MCF 10A (cell line): ENCODE measurements at places on chromosomes 12 and 14. TPM values are rescaled to one million over a fixed set of nuclear protein-coding genes. Genes with fewer than 3 reads are reported as not detected.

GRCh38 chr14:39005044-39005880, 97.8 kb downstream of the SEC23A start:
- no peaks in the 10 kb centered on the region for H3K4me1 ChIP-seq
- no peaks in the 10 kb centered on the region for H3K36me3 ChIP-seq
- no peak overlapping the region for H3K27ac ChIP-seq
- DNase-seq: no peak
- H3K4me3 ChIP-seq: no peak overlapping the region
- no peaks in the 10 kb centered on the region for H3K27me3 ChIP-seq

- DNase-seq: no peak
- H3K36me3 ChIP-seq: no peaks in the 10 kb centered on the region
- H3K27me3 ChIP-seq: no peaks in the 10 kb centered on the region
- no peak overlapping the region for H3K4me3 ChIP-seq
These were observed 33.1 kb downstream of the KCNK10 start for GRCh38 chr14:88289996-88290395.

DNA sequence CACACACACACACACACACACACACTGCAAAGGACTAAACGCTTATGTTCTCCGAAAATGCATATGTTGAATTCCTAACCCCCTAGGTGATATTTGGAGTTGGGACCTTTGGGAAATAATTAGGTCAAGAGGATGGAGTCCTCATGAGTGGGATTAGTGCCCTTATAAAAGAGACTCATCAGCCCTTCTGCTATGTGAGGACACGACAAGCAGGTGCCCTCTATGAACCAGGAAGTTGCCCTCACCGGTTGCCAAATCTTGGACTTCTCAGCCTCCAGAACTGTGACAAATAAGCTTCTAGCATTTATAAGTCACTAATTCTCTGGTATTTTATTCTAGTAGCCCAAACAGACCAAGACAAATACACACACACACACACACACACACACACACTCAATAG, 20.7 kb upstream of the TCP11L2 start:
- DNase-seq: no peak
- no peaks in the 10 kb centered on the region for H3K27me3 ChIP-seq
- H3K4me3 ChIP-seq: no peak overlapping the region
- H3K27ac ChIP-seq: no peak overlapping the region
- no peaks in the 10 kb centered on the region for H3K36me3 ChIP-seq

- peaks cover 41% of the 10 kb centered on the region for H3K4me1 ChIP-seq
- H3K27me3 ChIP-seq: no peaks in the 10 kb centered on the region
- peak overlapping the region; percentile 51 for H3K27ac ChIP-seq
- no peak overlapping the region for H3K4me3 ChIP-seq
These were observed 389.4 kb downstream of the ZFP36L1 start for GRCh38 chr14:68403191-68404145.

- no peak overlapping the region for H3K27ac ChIP-seq
- no peaks in the 10 kb centered on the region for H3K36me3 ChIP-seq
- H3K27me3 ChIP-seq: no peaks in the 10 kb centered on the region
These were observed 660.9 kb downstream of the C12orf50 start for GRCh38 chr12:87368259-87368658.

- H3K27me3 ChIP-seq: no peaks in the 10 kb centered on the region
- no peaks in the 10 kb centered on the region for H3K36me3 ChIP-seq
- H3K27ac ChIP-seq: no peak overlapping the region
- no peak overlapping the region for H3K4me3 ChIP-seq
These were observed 105.4 kb upstream of the MED13L start for GRCh38 chr12:116382686-116383530.

- H3K4me1 ChIP-seq: peaks cover 31% of the 10 kb centered on the region
- peak overlapping the region; percentile 69 for H3K27ac ChIP-seq
These were observed 1.5 kb downstream of the IRF2BPL start for GRCh38 chr14:77026930-77027537.

DNA sequence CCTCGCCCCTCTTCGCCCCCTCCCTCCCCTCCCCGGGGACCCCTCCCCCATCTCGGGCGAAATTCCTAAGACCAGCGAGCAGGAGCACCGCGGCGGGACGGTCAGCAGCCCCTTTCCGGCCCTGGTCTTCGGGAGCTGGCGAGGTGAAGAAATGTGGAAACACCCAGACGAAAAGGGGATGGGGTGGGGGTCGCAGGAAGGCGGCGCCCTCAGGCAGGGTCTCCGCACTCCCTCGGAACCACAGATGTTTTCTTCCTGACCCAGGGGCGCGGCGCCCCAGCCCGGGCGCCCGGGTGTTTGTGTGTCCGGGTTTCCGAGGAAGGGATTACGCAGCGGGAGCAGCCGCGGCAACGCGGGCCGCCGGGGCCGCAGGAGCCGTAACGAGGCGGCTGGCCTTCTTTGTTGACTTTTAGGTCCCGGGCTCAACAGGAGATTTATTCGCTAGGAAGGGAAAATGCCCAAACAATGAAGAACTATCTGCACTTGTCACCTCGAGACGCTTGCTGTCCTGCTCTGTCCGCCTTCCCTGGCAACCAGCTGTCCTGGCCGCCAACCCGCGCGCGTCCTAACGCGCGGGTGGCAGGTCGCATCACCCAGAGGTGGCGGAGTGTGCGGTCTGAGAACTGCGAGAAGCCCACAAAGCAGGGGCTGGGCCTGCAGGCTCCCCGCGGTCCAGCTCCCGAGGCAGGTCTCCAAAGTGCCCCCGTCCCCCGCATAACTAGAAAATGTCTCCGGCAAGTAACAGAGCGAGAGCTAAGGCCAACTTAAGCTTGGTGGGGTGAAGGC, 7.0 kb downstream of the FOXA1 start:
- no peaks in the 10 kb centered on the region for H3K4me1 ChIP-seq
- H3K36me3 ChIP-seq: no peaks in the 10 kb centered on the region
- no peaks in the 10 kb centered on the region for H3K27me3 ChIP-seq
- no peak overlapping the region for H3K27ac ChIP-seq
- no peak overlapping the region for H3K4me3 ChIP-seq
- no peak for DNase-seq

SETD3 gene
- 43.9 and 50.6 TPM in 2 replicates for total RNA-seq

SSTR1 gene
- total RNA-seq: 0.29 and 0.33 TPM in 2 replicates

BMP4 gene
- total RNA-seq: 0.28 and 0.54 TPM in 2 replicates

LTB4R gene
- 15.8 and 19.9 TPM in 2 replicates for total RNA-seq
